Spleen (tissue), 13 donors: ENCODE measurements at places on chromosomes 5 and 9. TPM values are rescaled to one million over a fixed set of nuclear protein-coding genes. Genes with fewer than 3 reads are reported as not detected.

GRCh38 chr9:133234577-133235322 lies 25.7 kb upstream of the OBP2B start:
- H3K27me3 ChIP-seq, result peaks cover 35% of the 10 kb centered on the region
- peaks cover 19% of the 10 kb centered on the region for H3K4me1 ChIP-seq
- H3K27ac ChIP-seq, result no peak overlapping the region

- peaks cover 9% of the 10 kb centered on the region for H3K36me3 ChIP-seq
- H3K27ac ChIP-seq, result no peak overlapping the region
- no peak overlapping the region for H3K4me3 ChIP-seq
Measured at GRCh38 chr9:104856413-104856941, 71.5 kb downstream of the ABCA1 start.

DNA sequence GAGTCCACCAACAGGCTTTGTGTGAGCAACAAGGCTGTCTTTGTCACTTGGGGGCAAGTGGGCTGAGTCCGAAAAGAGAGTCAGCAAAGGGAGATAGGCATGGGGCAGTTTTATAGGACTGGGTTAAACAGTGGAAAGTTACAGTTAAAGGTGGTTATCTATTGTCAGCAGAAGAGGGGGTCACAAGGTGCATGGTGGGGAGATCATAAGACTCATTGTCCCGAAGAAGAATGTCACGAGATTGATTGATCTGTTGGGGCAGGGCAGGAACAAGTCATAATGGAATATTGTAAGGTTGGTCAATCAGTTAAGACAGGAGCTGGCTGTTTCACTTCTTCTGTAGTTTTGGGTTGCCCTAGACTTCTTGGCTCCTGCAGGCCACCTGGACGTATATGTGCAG lies 7.6 kb upstream of the HMGCS1 start:
- no peak overlapping the region for H3K27ac ChIP-seq
- DNase-seq, result no peak
- no peak overlapping the region for H3K4me3 ChIP-seq

DNA sequence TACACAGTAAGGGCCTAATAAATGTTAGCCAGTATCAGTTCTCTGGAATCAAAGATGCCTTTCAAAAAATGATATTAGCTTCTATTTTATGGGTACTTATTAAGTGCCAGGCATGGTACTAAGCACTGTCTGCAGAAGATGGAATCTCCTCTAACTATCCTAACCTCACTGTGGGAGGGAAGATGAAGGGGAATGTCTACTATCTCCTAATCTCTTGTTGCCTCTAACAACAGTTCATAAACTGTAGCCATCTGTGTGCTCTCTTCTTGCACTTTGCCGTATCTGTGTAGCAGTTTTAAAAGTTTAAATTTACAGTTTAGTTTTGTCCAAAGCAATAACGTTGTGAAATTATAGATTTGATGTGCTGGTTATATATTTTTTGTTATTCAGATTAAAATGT lies 99.6 kb upstream of the CCDC112 start:
- H3K27me3 ChIP-seq, result no peaks in the 10 kb centered on the region
- no peak overlapping the region for H3K4me3 ChIP-seq
- H3K36me3 ChIP-seq, result no peaks in the 10 kb centered on the region
- no peak overlapping the region for H3K27ac ChIP-seq
- H3K4me1 ChIP-seq, result no peaks in the 10 kb centered on the region

DNA sequence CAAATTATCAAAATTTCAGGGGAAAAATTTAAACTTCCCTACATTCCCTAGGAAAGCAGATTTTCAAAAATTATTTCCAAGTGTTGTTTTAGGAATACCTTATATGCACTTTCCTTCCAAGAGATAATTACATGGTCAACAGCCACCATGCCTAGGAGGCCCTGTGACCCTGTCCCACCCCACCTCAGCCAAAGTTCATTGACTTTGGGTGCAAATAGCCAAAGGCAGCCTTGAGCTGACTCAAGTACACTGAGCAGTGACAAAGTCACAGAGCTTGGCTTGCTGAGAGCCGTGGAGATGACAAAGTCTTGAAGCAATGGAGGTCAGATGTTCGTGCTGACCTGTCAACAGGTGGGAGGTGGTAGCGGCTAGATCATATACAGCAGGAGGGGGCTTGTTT lies 24.3 kb upstream of the FBP1 start:
- H3K4me1 ChIP-seq, result peaks cover 3% of the 10 kb centered on the region
- no peaks in the 10 kb centered on the region for H3K27me3 ChIP-seq
- DNase-seq, result no peak
- H3K4me3 ChIP-seq, result no peak overlapping the region

GRCh38 chr9:87713278-87713987 lies 12.5 kb upstream of the CTSL start:
- H3K4me3 ChIP-seq, result no peak overlapping the region
- peak overlapping the region; percentile 80 for H3K27ac ChIP-seq
- no peak for DNase-seq
- no peaks in the 10 kb centered on the region for H3K36me3 ChIP-seq

DNA sequence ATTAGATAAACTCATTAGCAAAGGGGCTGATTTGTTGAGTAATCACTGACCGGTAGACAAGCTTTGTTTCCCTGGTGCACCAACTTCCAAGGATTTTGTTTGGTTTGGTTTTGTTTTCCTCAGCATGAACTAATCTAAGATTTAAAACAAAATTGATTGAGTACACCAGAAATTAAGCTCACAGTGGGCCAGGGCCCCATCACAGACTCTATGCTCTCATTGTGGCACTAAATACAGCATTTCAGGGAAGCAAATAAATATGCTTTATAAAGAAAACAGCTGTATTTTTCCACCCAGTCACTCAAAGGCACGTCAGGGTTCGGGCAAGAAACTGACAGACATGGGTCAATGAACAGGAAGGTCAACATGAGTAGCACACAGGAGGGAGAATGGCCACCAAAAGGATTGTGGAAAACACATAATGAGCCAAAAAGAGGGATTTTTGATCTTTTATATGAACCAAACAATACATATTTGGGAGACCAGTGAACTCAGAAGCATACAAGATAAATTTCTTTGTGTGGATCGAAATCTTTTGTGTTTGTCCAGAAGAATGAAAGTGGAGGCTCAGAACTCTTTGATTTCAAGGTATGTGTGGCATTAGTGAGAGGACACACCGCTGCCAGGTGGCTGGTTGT lies 8.8 kb downstream of the CFAP77 start:
- peaks cover 66% of the 10 kb centered on the region for H3K27me3 ChIP-seq
- no peak overlapping the region for H3K4me3 ChIP-seq
- no peak overlapping the region for H3K27ac ChIP-seq
- no peak for DNase-seq
- no peaks in the 10 kb centered on the region for H3K4me1 ChIP-seq

GRCh38 chr5:75844301-75844700 lies 127.1 kb upstream of the POC5 start:
- H3K4me1 ChIP-seq, result peaks cover 8% of the 10 kb centered on the region
- no peaks in the 10 kb centered on the region for H3K27me3 ChIP-seq
- H3K4me3 ChIP-seq, result no peak overlapping the region

- no peak for DNase-seq
- no peaks in the 10 kb centered on the region for H3K4me1 ChIP-seq
- H3K4me3 ChIP-seq, result no peak overlapping the region
- H3K36me3 ChIP-seq, result no peaks in the 10 kb centered on the region
- no peaks in the 10 kb centered on the region for H3K27me3 ChIP-seq
Measured at GRCh38 chr9:129359916-129360536, 182.0 kb upstream of the IER5L start.

- H3K36me3 ChIP-seq, result no peaks in the 10 kb centered on the region
- no peak overlapping the region for H3K27ac ChIP-seq
- H3K4me3 ChIP-seq, result no peak overlapping the region
- no peak for DNase-seq
- no peaks in the 10 kb centered on the region for H3K4me1 ChIP-seq
- H3K27me3 ChIP-seq, result no peaks in the 10 kb centered on the region
Measured at GRCh38 chr5:96144289-96144688, 182.6 kb upstream of the ELL2 start.

- DNase-seq, result no peak
- no peaks in the 10 kb centered on the region for H3K36me3 ChIP-seq
- H3K4me1 ChIP-seq, result peaks cover 5% of the 10 kb centered on the region
Measured at GRCh38 chr9:89929673-89930480, 325.1 kb downstream of the GADD45G start.

- no peaks in the 10 kb centered on the region for H3K4me1 ChIP-seq
- DNase-seq, result no peak
- no peak overlapping the region for H3K4me3 ChIP-seq
Measured at GRCh38 chr5:143448518-143448917, 45.0 kb upstream of the NR3C1 start.

- DNase-seq, result no peak
- no peaks in the 10 kb centered on the region for H3K27me3 ChIP-seq
- no peak overlapping the region for H3K27ac ChIP-seq
- no peaks in the 10 kb centered on the region for H3K36me3 ChIP-seq
- H3K4me3 ChIP-seq, result no peak overlapping the region
Measured at GRCh38 chr9:38386319-38386895, 6.1 kb upstream of the ALDH1B1 start.

DNA sequence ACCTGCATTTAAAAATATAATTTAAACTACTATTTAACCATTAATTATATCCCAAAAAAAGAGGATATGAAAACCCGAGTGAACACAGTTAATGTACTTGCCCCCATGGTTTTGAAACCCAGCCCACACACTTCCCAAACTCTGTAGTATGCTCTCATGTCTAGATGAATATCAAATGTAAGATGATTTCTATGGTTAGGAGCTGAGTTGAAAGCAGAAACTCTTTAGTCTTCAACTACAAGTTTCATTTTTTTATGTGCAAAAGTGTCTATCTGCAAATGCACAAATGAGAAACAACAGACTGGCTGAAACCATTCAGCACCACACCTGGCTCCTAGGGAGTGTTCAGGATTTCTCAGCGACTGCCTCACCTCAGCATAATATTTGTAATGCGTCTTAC lies 183.3 kb downstream of the SEMA5A start:
- H3K27me3 ChIP-seq, result no peaks in the 10 kb centered on the region
- H3K4me3 ChIP-seq, result no peak overlapping the region
- DNase-seq, result no peak
- no peaks in the 10 kb centered on the region for H3K4me1 ChIP-seq

DNA sequence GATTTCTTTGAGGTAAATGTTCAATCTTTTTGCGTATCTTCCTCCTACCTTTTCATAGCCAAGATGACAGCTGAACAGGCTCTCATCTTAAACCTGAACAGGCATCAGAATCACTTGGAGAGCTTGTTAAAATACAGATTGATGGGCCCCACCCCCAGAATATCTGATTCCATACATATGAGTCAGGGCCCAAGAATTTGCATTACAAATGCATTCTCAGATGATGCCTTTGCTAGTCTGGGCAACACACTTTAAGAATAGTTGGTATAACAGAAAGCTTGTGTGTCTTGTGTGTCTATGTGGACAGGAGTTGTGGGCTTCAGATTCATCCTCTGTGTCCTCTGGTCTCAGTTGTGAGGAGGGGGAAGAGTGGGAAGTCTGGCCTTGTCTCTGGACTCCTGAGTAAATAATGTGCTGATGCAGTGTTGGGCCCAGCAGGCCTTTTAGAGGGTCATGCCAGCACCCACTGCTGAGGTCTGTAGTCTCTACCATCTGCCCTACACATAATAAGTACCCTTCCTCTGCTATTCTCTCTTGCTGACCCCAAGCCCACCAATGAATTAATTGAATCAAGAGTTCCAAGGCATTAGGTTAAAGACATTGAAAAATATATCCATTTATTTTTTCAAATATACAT lies 43.1 kb downstream of the PTCD2 start:
- H3K4me1 ChIP-seq, result no peaks in the 10 kb centered on the region
- no peak for DNase-seq
- no peak overlapping the region for H3K27ac ChIP-seq
- H3K27me3 ChIP-seq, result no peaks in the 10 kb centered on the region

DNA sequence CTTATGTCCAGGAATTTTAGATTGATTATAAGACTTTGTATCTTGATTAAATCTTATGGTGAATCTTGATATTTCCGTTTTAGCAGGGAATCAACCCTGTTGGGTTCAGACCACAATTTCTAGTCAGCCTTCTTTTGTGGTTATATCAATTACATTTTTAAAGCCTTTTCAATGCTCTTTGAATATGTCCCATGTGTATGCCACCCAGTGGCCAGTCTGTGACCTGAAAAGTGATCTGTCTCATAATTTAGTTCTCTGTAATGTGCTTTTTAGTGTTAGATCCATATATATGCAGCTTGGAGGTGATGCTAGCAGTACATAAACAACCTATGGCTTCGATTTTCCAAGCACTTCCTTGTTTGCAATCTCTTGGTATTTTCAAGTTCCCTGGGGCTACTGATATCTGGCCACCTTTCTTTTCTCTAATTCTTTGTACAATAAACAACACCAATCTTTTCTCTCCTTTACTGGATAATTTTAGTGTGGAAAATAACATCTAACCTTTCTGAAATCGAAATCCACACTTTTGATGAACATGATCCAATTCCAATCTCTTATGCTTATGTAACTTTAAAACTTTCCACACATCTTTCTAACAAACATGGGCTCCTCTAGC lies 28.8 kb downstream of the PDE8B start:
- H3K27me3 ChIP-seq, result no peaks in the 10 kb centered on the region
- no peaks in the 10 kb centered on the region for H3K36me3 ChIP-seq
- no peak for DNase-seq
- H3K4me1 ChIP-seq, result no peaks in the 10 kb centered on the region

DNA sequence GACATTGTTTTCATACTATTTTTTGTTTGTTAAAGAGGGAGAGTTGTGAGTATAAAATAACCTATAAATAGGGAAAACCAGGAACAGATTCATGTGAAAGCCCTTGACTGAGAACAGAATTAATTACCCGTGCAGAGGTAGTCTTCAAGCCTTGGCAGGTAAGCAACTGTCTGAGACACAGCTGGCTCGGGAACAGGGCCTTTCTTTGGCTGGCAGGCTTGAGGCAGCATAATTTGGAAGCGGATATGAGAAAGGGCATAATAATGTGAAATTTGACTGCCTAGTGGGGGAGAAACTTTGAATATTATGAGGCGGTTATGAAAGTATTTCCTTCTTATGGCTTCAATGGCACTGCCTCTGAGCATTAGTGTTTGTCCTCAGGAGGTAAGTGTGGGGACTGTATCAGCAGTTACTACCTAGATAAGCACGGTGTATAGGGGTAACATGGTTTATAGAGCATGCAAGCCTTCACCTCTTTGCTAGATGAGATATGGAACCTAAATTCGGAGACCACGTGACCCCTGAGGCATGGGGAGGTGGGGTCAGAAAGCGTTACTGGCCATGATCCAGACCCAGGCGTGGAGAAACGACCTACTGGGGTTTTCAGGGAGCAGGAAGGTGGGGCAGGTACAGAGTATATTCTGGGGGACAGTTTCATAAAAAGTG lies 210.2 kb upstream of the GAS1 start:
- DNase-seq, result no peak
- H3K36me3 ChIP-seq, result no peaks in the 10 kb centered on the region
- no peak overlapping the region for H3K4me3 ChIP-seq
- H3K27me3 ChIP-seq, result no peaks in the 10 kb centered on the region
- H3K4me1 ChIP-seq, result no peaks in the 10 kb centered on the region

- no peak overlapping the region for H3K4me3 ChIP-seq
- DNase-seq, result no peak
- H3K27me3 ChIP-seq, result no peaks in the 10 kb centered on the region
- no peak overlapping the region for H3K27ac ChIP-seq
Measured at GRCh38 chr9:84481636-84482218, 141.2 kb upstream of the SLC28A3 start.

SLC1A1 gene
- 0.34 TPM for total RNA-seq

DNAJB5 gene
- 12.8 TPM for total RNA-seq

PCDHGB6 gene
- 6.1 TPM for total RNA-seq

EXOC3 gene
- total RNA-seq, result 78.1 TPM

RIOK2 gene
- 21.1 TPM for total RNA-seq

C1QTNF2 gene
- total RNA-seq, result 0.52 TPM

SNCAIP gene
- 33.7 TPM for total RNA-seq

SPATA6L gene
- 1.9 TPM for total RNA-seq

ARAP3 gene
- 17.4 TPM for total RNA-seq

SLC36A2 gene
- total RNA-seq, result not detected

CRB2 gene
- total RNA-seq, result 2.2 TPM
